Activated CD4-positive, alpha-beta T cell treated with anti-CD3 and anti-CD28 coated beads for 36 hours (primary cell): ENCODE measurements at places on chromosomes 11 and 22.

- no peak for DNase-seq
Measured at GRCh38 chr11:13222285-13222684, 55.3 kb upstream of the BMAL1 start.

GRCh38 chr11:17526931-17527627 is 17.1 kb downstream of the USH1C start:
- no peak for DNase-seq

GRCh38 chr22:32850157-32850556 is 48.7 kb downstream of the TIMP3 start:
- no peak for DNase-seq

- peak; percentile 93 for DNase-seq
Measured at GRCh38 chr22:23849009-23850006, 8.4 kb upstream of the SLC2A11 start.

DNA sequence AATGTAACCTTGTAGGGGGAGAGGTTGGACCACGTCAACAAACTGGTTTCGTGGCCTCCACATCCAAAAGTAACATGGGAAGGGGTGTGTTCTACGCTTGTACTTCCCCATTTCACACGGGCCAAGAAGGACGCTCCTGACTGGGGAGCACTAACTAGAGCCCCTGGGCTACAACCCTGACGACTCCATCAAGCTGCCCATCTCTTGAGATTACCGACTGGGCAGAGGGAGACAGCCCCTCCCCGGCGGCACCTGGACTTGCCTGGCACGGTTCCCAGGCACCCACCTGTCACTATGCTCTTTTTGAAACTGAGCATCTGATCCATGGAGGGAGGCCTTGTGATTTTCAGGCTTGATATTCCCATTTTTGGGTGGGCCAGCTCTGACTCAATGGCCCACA is 68.5 kb downstream of the SHANK2 start:
- no peak for DNase-seq

- no peak for DNase-seq
Measured at GRCh38 chr22:43851058-43851978, 11.0 kb downstream of the SULT4A1 start.

- no peak for DNase-seq
Measured at GRCh38 chr11:66904981-66905521, 48.2 kb downstream of the LRFN4 start.

DNA sequence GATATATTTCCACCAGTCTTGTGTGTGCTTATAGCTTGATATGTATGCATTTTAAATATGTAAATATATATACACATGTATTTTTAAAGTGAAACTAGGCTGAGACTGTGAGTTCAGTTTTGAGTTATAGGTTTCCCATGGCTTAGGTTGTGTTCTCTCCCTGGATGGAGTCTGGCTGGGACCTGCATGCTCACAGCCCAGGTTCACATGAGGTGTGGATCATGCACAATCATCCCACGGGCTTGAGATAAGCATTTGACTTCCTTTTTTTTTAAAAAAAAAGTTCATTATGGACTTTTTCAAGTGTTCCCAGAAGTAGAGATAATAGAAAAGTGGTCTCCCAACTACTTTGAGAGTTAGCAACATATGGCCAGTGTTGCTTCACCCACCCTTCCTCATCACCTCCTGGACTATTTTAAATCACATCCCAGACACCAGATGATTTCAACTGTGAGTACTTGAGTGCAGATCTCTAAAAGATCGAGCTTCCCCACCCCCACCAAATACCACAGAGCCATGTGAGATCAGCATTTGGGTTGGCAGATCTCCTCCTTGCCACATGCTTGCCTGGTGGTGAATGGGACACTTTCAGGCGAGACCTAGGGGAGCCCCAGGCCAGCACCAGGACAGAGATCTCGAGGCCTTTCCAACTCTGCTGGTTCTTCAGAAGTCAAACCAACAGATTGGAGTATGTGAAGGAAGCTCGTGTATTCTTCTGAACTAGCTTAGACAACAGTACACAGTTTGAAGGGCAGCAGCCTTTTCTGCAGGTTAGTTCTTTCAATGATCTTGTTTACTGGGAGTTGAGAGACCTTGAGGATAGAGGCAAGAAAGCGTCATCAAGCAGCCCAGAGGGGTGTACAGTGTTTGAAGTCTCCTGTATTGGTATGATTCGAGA is 15.9 kb downstream of the MED15 start:
- peak; percentile 46 for DNase-seq
